ENCODE measurements at places on chromosomes 16 and 17.
A peak's percentile ranks its signal among the peaks of the same experiment; 100 is the strongest.

GRCh38 chr16:59601452-59601851 is 867.3 kb upstream of the GOT2 start:
- DNase-seq: no peak

GRCh38 chr17:19303367-19303776 is 59.2 kb downstream of the B9D1 start:
- no peak for DNase-seq

GRCh38 chr17:6660805-6661463 is 9.4 kb downstream of the C17orf100 start:
- peak; percentile 74 for DNase-seq

DNA sequence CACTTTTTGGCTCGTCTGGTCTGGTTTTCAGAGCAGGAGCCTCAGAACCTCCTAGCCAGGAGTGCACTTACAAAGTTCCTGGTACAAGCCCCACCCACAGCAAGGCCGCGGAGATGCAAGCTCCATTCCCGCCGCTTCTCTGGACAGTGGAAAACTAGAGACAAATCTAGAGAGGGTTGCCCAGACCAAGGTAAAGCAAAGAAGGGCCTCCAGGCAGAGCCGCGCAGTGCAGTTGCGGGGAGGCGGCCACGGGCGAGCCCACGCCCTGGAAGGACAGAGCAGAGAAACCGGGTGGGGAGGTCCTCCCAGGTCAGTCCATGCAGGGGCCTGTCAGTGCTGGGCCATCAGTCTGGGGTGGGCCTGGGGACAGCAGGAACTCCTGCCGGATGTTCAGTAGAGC is 11.0 kb upstream of the OSGIN1 start:
- no peak for DNase-seq

- DNase-seq: peak; percentile 72
Measured at GRCh38 chr17:79923974-79924638, 84.9 kb upstream of the CBX4 start.

DNA sequence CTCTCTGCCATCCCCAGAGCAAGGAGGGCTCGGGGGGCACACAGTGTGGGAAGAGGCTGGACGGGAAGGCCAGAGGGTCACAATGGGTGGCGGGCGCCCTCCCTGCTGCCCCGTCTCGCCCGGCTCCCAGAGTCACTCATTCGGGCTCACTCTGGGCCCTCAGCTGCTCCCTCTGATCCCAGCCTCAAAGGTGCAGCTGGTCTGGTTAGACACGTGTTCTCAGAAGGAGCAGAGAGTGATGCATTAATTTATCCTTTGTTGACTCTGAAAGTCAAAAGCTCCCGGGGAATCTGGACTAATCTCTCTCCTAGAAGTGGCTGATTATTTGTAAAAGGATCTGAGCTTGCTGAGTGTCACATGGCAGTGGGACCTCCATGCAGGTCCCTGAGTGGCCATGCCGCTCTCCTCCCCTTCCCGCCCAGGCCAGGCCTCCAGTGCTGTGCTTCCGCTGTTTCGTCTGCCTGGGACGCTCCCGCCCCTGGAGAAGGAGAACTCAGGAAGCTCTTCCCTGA is 87.5 kb downstream of the SEC14L1 start:
- no peak for DNase-seq

DNA sequence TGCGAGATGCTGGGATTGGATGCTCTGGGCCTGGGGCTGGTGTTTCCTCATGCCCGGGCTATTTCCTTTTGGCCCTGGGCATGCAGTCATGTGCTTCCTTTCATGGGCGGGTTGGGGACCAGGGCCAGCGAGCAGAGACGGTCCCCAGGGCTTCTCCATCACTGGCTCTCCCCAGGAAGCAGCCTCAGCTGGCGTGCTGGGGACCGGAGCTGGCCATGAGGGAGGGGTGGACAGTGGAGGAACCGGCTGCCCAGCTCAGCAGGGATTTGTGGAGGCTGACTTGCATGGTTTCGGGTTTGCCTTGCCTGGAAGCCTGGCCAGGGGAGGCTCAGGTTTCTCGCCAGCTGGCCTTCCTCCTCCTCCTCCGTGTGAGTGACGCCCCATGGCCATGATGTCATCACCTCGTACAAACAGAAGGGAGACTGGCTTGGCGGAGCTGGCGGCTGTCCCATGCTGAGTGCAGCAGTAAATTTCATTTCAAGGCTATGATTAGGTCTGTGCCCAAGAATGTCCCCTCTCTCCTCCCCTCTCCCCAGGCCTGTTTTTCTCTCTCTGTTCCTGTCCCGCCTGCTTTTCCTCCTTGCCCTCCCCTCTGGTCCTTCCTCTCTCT is 8.9 kb upstream of the TIMP2 start:
- DNase-seq: no peak

- DNase-seq: peak; percentile 77
Measured at GRCh38 chr17:43994272-43995149, 9.9 kb upstream of the NAGS start.

- DNase-seq: no peak
Measured at GRCh38 chr17:78915872-78916632, 9.1 kb downstream of the TIMP2 start.

- no peak for DNase-seq
Measured at GRCh38 chr17:33955461-33955860, 299.6 kb upstream of the CCL2 start.

DNA sequence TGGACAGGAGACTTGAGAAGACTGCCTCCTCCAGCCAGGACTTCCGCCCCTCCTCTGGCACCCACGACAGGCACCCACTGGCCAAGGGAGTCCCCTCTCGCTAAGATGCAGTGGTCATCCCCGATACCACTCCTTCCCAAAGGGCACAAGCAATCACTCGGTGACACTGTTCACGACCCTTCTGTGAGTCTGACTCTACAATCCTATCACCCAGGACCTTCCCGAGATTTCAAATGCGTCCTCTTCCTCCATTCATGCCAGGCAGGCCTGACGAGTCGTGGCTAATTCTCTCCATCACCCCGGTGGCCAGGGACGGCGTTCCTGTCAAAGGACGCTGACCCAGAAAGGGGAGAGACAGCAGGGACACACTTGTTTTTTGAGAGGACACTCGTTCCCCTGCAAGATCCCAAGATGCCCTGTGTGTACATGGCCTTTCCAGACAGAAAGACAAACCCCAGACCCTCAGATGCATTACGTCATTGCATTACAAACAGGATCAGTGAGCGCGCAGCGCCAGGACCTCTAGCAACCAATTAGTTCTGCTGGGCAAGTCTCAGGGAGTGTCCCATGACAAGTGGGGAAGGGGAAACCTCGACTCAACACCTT is 12.2 kb downstream of the FBXO31 start:
- DNase-seq: no peak

GRCh38 chr17:58335779-58336455 is 7.3 kb upstream of the TSPOAP1 start:
- peak; percentile 59 for DNase-seq
